NCI-H1417 treated with DMSO at 0.1 percent for 48 hours (cell line): ENCODE measurements at places on chromosomes 5 and 9.

DNA sequence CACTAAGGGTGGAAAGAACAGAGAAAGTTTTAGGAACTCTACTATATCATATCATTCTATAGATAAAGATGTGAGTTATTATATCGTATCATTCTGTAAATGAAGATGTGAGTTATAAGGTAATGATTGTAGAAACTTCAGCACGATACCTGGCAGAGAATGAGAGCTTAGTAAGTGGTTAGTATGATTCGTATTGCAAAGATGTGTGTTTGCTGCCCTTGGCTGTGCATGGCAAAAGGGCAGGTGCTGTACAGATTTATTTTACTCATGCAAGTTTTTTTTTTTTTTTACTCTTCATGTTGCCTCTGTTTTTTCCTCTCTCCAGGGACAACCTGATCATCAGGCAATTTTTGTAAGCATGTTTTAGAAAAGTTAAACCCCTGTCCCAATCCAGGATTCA is 83.3 kb downstream of the EGFLAM start:
- no peak for DNase-seq

DNA sequence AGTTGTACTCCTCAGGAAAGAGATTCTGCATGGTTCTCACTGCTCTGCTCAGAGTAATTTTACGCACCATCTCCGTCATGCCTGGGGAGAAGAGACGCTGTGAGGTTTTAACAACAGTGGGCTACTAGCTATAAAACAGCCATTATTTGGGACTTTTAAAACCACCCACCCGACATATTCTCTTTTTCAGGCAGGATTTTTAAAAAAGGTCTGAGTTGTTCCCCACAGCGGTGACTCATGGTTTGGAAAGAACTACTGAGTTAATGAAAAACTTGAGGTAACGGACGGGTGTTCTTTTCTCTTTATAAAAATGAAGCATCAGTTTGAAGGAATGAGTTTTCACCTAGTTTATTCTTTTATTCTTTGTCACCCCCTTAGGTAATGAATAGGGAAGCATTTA is 61.3 kb downstream of the TTLL11 start:
- no peak for DNase-seq

DNA sequence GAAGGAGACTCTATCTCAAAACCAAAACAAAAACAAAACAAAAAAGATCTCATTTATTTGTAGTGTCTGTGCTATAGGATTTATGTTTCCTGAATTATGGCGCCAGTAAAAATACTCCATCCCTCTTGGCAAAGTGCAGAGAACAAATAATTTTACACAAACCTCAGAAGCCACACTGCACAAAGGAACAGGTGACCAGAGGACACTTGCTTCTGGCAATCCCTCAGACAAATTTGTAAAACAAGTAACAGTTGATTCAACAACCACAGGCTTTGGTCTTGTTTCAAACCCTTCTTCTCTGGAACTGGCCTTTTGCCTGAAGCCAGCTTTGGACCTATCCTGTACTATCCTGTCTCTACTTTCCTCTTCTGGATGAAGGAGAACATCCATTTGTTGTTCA is 502.1 kb downstream of the DMAC1 start:
- no peak for DNase-seq

DNA sequence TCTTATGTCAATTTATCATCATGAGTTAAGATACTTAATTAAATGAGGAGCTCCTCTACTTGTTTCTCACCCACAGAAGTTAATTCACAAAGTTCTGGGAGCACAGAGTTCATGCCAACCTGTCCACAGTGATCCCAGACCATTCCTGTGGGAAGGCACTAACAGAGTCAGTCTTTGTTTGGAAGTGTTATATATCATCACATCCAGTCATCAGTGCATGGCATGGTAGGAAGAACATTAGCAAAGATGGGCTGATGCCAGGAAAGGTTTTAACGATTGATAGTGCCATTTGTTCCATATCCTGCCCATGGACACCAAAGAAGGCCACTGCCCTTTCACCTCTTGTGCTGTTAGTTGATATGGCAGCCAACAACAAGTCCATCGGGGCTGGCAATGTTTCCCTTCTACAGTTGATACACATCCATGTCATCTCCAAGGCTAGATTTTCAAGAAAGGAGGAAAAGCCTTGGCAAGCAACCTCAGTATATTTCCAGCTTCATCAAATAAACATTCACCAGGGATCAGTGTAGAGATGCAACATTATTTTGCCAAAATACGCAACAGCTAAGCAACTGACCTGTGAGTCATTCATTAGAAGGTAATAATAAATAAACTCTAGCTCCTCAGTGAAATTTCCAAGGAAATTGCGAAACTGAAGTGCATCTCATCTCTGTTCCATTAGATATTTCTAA is 169.6 kb downstream of the RORB start:
- no peak for DNase-seq

DNA sequence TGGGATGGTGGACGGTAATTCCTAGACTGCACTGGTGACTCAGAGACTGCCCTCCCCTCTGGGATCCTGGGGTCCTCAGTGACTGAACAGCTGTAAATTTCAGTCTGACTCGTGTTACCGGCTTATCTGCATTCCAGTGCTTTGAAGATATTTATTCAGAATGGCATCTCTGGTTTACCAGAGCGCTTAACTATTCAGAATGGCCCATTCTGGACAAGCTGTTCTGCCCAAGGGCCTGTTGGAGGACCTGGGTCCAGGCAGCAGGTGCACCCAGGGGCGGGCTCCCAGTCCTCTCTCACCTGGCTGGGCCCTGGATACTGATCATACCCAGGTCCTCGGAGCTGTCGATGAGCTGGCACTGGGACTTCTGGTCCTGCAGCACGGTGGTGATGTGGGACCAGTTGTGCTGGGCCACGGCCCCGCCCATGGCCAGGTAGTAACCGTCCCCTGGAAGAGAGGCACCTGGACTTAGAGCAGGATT is 48.0 kb downstream of the SARDH start:
- DNase-seq: no peak

- DNase-seq: no peak
Measured at GRCh38 chr9:90459321-90459720, 183.3 kb downstream of the DIRAS2 start.

- no peak for DNase-seq
Measured at GRCh38 chr5:173472164-173472563, 143.9 kb upstream of the STC2 start.

- DNase-seq: no peak
Measured at GRCh38 chr9:93656426-93657239, 80.2 kb downstream of the PHF2 start.

- no peak for DNase-seq
Measured at GRCh38 chr9:94860678-94861588, 134.4 kb downstream of the AOPEP start.

- no peak for DNase-seq
Measured at GRCh38 chr5:68359699-68360098, 144.1 kb downstream of the PIK3R1 start.

- DNase-seq: no peak
Measured at GRCh38 chr5:56481428-56482357, 248.6 kb upstream of the ANKRD55 start.

DNA sequence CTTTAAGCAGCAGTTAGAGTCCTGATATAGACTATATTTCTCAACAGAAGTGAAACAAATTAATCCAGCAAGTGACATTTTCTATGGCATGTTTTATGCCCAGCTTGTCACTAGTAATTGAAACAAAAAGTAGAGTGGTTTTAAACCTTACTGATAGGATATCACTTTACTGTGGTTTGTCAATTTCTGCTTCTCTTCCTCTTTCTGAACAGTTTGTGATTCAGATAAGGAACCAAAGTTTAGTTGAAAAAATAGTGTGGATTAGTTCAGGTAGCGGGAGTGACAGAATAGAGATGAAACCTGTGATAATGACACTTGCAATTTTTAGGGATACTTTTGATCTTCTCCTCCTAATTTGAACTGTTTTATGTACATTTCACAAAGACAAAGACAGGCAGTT is 485.7 kb upstream of the EDIL3 start:
- DNase-seq: no peak

- DNase-seq: no peak
Measured at GRCh38 chr9:135609366-135609955, 29.9 kb downstream of the GLT6D1 start.

GRCh38 chr5:83475935-83476814 is 4.6 kb downstream of the VCAN start:
- DNase-seq: no peak

GRCh38 chr9:33222031-33222430 is 17.9 kb upstream of the SPINK4 start:
- DNase-seq: no peak

DNA sequence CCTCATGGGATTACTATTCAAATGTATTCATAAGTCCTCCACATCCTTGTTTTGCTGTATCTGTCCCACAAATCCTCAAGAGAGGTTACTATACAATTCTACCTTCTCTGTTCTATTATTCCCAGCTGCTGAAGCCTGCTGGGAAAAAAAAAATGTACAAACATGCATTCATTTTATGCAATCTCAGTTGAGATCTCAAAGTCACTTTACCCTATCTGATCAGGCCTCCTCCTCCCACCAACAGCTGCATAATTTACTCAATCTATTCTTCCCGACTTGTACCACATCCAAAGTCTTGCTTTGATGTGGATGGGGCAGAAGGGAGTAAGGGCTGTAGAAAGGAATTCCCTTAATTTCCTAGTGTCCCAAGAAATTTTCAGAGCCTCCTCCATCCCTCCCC is 28.6 kb downstream of the PSIP1 start:
- DNase-seq: no peak
